ENCODE measurements at places on chromosomes 1 and 21.
A peak's percentile ranks its signal among the peaks of the same experiment; 100 is the strongest.

GRCh38 chr1:194161591-194161990 lies 975.2 kb upstream of the B3GALT2 start:
- no peak for DNase-seq

- DNase-seq: no peak
Observed at GRCh38 chr21:43622796-43623195, 36.5 kb downstream of the HSF2BP start.

- no peak for DNase-seq
Observed at GRCh38 chr1:67589519-67590233, 95.3 kb upstream of the GADD45A start.

GRCh38 chr1:62436039-62436465 lies 797 bp upstream of the USP1 start:
- DNase-seq: peak; percentile 96

DNA sequence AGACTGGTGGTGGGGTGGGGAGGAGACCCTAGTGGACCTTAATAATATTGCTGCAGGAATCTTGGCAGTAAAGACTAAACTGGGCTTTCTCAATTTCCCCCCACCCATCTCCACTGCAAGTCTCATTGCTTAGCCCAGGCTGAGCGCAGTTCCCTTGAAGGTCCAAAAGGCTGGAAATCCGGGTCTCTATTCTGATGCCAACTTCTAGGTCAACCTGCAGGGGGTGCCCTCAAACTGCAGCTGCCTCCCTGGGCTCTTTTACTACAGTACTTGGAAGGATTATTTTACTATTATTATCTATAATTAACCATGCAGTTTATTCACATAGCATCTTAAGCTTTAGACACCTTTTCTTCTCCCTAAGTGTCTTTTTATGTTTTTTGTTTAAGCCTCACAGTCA lies 85.4 kb upstream of the WARS2 start:
- DNase-seq: no peak

GRCh38 chr1:43963006-43963405 lies 6.8 kb upstream of the DPH2 start:
- DNase-seq: no peak

DNA sequence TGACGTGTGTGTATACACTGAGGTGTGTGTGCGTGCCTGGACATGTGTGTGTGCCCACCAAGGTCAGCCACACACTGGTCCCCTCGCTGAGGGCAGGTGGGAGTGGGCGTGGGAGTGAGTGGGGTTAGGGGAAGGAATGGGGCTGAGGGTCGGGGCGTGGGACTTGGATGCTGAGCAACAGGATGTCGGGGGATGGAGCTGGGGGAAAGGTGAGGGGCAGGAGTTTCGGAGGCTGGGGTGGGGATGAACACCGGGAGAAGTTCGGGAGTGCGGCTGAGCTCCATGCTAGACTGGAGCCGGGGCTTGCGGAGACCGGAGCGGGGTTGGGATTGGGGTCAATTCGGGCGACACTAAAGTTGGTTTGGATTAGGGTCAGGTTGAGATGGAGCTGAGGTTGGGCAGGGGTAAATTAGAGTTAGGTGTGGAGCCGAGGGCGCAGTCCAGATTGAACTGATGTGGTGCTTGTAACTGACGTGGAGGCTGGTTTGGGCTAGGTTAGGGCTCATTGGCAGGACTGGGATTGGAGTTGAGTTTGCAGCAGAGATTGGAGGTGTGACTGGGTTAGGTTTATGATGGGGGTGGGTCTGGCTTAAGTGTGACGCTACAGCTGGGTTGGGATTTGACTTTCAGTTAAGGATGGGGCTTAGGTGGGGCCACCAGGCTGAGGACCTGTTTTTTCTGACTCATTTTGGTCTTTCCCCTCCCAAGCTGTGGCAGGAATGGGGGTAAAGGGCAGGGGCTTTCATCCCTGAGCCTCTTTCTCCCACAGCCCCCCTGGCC lies 3.3 kb upstream of the GUCA2A start:
- DNase-seq: no peak

GRCh38 chr1:116353155-116353554 lies 19.9 kb upstream of the ATP1A1 start:
- DNase-seq: no peak

GRCh38 chr1:214439352-214440119 lies 111.9 kb downstream of the PTPN14 start:
- DNase-seq: no peak

DNA sequence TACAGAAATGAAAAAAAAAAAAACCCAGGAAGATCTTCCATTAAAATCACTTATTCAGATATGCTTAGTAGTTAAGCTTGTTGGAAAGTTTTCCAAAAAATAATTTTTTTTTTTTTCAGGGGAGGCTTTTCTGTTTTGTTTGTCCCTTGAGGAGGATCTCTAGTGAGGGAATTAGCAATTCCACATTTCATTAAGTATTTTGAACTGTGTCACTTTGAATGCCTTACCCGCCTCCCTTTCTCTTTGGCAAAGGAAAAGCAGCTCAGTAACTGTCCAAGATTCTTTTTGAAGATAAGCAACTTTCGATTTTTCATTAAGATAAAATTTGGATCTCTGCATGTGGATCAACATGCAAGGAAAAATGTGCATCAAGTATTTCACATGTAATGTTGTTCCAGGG lies 1.8 kb downstream of the NTNG1 start:
- no peak for DNase-seq

- DNase-seq: no peak
Observed at GRCh38 chr1:68624233-68624632, 127.4 kb upstream of the DEPDC1 start.

- DNase-seq: no peak
Observed at GRCh38 chr1:3539707-3540425, 71.4 kb downstream of the MEGF6 start.

GRCh38 chr1:119139403-119139802 lies 1.1 kb downstream of the WARS2 start:
- peak; percentile 40 for DNase-seq

DNA sequence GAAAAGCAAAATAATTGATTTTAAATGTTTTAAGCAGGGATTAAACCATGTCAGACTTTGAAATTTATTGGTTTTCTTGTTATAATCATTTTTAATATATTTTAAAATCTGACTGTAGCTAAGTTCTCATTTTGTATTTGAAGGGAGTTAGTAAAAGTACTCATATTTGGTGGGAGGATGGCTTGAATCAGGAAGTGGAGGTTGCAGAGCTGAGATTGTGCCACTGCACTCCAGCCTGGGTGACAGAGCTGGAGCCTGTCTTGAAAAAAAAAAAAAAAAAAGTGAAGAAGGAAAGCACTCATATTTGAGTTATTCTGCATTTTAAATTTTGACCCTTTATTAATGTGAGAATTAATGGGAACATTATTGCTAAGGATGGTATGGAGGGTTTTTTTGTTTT lies 106.0 kb downstream of the RABGAP1L start:
- no peak for DNase-seq

- DNase-seq: no peak
Observed at GRCh38 chr1:201742476-201742875, 86.5 kb upstream of the IPO9 start.

- no peak for DNase-seq
Observed at GRCh38 chr1:219310181-219310728, 136.6 kb downstream of the LYPLAL1 start.

GRCh38 chr1:17012775-17013490 lies 1.2 kb upstream of the ATP13A2 start:
- no peak for DNase-seq

DNA sequence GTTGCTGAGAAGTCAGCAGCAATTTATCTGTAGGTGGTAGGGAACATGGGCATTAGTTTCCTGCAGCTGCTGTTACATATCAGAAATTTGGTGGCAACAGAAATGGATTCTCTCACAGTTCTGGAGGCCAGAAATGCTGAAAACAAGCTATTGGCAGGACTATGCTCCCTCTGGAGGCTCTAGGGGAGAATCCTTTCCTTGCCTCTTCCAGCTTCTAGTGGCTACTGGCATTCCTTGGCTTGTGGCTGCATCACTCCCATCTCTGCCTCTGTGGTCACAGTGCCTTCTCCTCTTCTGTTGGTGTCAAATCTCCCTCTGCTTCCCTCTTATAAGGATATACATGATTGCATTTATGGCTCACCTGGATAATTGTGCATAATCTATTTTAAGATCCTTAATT lies 2.5 kb upstream of the SFT2D2 start:
- DNase-seq: no peak

GRCh38 chr1:26583646-26584485 lies 54.3 kb downstream of the RPS6KA1 start:
- no peak for DNase-seq

DNA sequence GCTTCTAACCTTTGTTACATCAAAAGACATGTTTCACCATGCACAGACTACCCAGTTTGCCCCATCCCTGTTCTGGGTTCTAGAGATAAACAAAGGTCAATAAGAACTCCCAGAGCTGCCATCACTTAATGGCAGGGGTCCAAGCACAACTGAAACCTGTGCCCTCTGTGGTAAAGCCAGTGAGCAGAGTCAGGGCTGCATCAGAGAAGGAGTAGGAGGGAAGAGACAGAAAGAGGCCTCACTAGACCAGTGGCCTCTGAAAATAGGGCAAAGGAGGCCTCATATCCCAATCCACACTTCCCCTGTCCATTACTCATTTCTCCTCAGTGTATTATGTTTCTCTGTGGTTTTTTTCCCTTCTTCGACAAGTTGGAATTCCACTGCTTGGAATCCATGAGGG lies 10.2 kb downstream of the ATP1A2 start:
- DNase-seq: no peak

DNA sequence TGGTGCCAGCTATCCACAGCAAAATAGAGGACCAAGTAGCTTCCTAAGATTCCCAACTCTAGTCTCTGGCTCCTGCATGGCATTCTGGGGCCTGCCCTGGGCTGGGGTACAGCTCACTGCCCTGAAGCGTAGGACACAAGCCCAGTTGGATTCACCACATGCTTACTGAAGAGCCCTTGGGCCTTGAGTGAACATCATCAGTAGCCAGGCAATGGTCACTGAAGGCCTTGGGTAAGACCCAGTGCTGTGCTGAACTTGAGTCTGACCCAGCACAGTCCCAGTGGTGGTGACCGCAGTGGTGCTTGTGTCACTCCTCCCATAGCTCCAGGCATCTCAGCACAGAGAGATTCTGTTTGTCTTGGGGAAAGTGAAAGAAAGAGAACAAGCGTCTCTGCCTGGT lies 7.7 kb upstream of the LCE3A start:
- DNase-seq: no peak

DNA sequence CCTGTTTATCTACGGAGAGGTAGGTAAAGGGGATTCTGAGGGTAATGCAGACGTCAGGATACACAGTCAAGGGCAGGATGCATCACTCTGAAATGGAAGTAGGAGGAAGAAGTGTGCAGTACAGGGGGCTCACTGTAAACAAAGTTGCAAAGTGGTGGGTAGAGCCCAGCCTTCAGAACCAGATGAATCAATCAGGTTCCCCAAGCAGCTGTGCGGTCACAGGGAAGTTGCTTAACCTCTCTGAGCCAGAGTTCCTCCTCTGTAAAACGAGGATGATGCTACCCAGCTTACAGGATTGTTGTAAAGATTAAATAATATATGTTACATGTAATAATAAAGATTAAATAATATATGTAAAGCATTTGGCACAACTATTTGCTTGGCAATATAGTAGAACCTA lies 13.5 kb upstream of the MYOM3 start:
- DNase-seq: no peak

DNA sequence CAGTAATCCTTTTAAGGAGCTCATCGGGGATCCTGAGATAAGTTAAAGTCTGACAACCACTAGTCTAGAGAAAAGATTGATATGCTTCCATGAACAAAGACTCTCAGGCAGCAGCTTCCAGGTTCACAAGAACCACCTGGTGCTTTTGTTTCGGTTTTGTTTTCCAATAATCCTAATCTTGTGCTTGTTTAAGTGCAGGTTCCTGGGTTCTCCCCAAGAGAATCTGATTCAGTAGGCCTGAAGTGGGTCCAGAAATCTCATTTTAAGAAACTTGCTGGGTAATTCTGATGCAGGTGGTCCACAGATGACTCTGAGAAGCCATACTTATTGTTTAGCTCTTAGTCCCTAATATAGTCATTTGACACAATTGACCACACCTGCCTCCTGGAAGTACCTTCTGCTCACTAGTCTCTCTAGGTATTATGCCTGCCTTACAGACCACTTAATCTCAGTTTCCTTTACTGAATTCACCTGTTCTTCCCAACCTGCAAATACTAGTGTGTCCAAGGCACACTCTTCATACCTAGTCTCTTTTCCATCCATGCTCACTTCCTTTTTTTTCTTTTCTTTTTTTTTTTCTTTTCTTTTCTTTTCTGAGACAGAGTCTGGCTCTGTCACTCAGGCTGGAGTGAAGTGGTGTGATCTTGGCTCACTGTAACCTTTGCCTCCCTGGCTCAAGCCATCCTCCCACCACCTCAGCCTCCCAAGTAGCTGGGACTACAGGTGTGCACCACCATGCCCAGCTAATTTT lies 20.5 kb upstream of the FRRS1 start:
- no peak for DNase-seq

GRCh38 chr1:84961316-84961715 lies 35.6 kb downstream of the MCOLN2 start:
- no peak for DNase-seq

GRCh38 chr1:115874904-115875303 lies 34.0 kb upstream of the NHLH2 start:
- DNase-seq: no peak

DNA sequence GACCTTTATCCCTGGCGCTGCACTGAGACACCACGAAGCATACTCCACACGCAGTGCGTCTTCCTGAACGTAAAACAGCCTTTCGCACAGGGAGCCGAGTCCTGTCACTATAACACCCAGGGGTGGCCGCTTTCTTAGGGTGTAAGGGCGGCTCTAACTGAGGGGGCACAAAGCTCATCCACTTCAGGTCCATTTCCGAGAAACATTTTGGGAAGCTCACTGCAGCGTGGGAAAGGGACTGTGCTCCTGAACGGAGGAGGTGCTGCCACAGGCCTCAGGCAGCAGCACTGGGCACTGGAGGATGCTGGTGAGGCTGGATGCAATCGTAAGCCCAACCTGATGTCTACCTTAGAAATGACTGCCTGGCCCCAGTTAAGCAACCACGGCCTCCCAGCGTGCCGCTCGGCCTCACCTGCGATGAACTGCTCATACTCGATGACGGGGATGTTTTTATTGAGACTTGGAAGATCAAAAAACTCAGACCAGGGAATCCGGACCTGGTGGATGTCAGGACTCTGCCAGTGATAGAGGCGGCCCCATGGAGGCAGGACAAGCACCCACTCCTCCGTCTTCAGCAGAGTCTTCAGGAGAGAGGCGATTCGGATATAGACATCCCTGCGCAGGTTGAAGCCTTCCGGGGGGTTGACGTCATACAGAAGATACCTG lies 2.3 kb downstream of the POFUT2 start:
- no peak for DNase-seq

DNA sequence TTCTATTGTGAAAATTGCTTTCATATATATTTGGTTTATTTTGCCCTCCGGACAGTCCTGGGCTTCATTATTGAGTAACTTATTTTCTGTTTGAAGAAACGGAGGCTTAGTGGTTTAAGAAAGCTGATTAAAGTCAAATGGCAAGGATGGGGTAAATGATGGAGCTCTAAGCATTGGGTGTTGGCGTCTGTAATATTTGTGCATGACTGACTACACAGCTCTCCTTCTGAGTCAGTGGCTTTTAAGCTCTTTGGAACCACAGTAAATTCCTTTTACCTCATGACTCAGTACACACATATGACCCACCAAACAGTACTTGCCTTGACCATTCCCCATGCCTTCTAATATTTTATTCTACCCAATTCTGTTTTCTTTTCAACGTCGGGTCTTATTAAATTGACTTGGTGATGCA lies 21.0 kb downstream of the B3GALT5 start:
- DNase-seq: no peak

GRCh38 chr1:233940908-233941307 lies 36.4 kb downstream of the SLC35F3 start:
- DNase-seq: no peak
